Stimulated activated CD8-positive, alpha-beta memory T cell treated with anti-CD3 and anti-CD28 coated beads, Interleukin-12 subunit alpha, Interleukin-12 subunit beta, amount 100 ng/mL, for 4 hours (primary cell): ENCODE measurements at places on chromosomes 6 and 20.

- DNase-seq = no peak
Observed at GRCh38 chr6:37897321-37897720, 77.8 kb downstream of the ZFAND3 start.

GRCh38 chr20:6525447-6526303, 241.8 kb upstream of the BMP2 start:
- DNase-seq = no peak

- no peak for DNase-seq
Observed at GRCh38 chr6:45445749-45446549, 68.2 kb upstream of the SUPT3H start.

DNA sequence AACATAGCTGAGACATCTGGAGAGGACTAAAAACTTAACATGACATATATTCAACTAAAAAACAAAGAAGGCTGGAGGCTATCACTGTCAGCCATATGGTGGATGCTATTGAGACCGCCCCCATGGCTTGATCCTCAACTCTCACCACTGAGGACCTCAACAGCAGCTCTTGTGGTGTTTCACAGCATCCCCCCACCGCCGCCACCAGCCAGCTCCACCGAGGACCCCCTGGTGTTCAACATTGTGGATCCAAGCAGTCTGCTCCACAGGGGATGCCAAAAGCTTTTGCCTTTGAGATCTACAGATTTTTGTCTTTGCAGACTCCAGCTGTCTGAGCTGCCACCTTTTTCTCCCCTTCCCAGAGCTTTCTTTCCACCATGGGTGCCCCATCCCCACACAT, 64.6 kb downstream of the NUS1 start:
- no peak for DNase-seq

DNA sequence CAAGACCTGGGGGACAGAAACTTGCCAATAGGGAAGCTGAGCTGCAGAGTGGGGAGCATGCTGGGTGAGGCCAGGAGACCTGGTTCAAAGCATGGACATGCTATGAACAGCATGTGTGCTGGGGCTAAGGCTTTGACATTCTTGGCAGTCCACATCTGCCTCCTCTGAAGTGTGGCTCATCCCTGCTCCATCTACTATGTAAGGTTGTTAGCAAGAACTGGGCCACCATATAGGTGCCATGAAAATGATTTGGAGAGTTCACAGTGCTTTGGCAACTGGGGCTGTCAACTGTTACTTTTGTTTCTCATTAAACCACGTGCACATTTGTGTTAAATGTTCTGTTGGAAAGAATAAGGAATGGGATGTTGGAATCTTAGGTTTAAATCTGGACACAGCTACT, 311.1 kb downstream of the CDC5L start:
- DNase-seq = no peak

- no peak for DNase-seq
Observed at GRCh38 chr6:160178271-160178670, 56.7 kb downstream of the SLC22A1 start.

GRCh38 chr6:137982418-137983189, 115.5 kb downstream of the TNFAIP3 start:
- DNase-seq = no peak

GRCh38 chr20:22305381-22305780, 279.0 kb downstream of the FOXA2 start:
- DNase-seq = no peak

GRCh38 chr6:19848465-19849029, 11.4 kb downstream of the ID4 start:
- DNase-seq = no peak

DNA sequence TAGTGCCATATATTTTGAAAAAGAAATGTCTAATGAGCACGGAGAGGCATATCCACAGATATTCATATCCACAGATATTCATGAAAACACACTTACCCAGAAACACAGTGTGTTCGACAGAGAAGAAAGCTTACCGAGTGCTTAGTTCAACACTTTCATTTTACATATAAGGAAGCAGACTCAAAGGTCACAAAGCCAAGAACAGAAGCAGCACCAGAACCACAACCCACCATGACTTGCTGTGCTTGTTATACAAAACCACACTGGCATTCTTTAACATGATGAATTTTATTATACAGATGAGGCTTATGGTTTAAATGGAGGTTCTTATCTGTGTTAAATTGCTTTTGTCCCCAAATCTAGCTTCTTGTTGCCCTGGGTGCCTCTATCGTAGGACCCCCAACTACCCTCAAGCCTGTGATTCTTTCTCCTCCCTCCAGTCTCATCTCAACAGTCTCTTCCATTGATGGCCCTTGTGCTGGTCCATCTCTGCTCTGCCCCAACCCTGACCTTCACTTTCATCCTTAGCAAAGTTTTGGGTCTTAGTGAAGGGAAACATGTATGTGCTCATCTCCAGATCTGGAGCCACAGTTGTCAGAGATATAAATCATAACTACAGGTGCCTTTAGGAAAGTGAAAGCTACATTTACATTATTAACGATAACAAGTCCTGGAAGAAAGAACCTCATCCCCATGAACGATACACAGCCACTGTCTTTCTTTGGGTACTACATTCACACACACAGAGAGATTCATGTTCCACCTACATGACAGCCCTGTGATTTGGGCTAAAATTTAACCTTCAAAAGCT, 40.0 kb downstream of the SF3B5 start:
- no peak for DNase-seq

DNA sequence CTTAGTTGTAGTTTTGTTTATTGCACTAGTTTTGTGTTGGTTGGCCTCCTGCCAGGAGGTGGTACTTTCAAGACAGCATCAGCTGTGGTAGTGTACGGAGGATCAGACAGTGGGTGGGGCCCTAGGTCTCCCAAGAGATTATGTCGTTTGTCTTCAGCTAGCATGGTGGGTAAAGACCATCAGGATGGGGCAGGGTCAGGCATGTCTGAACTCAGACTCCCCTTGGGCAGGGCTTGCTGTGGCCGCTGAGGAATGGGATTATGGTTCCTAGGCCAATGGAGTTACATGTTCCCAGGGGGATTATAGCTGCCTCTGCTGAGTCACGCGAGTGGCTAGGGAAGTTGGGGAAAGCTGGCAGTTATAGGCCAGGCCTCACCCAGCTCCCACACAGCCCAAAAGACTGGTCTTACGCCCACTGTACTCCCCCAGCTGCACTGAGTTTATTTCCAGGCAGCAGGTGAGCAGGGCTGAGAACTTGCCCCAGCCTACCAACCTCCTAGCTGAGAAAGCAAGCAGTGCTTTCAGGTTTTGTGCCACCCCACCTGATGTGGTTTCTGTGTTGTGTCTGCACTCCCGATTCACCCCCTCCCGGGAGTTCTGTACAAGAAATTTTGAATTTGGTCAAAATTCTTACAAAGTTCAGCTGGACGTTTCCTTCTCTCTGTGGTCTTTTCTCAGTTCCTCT, 24.7 kb downstream of the ZSCAN31 start:
- no peak for DNase-seq

GRCh38 chr6:69542494-69542893, 254.3 kb downstream of the LMBRD1 start:
- DNase-seq = no peak

DNA sequence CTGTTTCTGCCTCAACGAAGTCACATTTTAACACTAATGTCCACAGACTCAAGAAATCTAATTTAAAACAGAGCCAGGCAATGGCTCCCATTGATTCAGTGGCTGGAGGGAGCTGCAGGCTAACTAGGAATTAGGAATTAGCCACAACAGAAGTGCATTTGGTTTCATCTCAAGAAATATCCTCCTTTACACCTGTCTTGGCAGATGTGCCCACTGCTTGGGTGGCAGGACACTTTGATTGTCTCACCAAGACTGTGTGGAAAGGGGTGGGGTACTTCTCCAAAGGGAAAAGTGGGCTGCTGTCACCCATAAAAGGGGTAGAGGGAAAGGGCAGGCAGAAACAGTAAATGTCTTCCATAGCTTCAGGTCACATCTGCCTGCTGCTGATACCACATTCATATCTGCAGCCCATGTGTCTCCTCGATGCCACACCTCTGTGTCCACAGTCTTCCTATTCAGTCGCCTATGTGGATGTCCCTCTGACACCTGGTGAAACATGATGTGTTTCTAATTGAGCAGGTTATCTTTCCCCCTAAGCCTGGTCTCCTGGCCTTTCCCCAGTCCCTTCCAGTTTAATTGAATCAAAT, 10.9 kb upstream of the OSER1 start:
- DNase-seq = no peak

- DNase-seq = no peak
Observed at GRCh38 chr6:3740551-3741476, 10.7 kb downstream of the PXDC1 start.

DNA sequence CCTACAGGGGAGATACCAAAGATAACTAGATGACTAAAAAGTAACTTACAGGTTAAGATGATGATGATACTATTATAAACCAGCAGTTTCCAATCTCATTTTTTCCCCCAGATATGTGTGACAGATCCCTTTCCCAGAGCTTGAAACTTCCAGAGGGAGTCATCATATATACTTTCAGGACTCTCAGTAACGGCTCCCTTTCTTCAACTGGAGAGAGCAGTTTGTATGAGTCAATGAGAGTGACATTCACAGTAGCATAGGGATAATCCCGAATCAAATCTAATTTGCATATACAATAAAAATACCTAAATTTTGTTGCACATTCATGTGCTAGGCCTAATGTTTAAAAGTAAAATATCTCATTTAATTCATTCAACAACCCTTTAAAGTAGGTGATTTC, 29.7 kb downstream of the IGF2R start:
- DNase-seq = no peak

DNA sequence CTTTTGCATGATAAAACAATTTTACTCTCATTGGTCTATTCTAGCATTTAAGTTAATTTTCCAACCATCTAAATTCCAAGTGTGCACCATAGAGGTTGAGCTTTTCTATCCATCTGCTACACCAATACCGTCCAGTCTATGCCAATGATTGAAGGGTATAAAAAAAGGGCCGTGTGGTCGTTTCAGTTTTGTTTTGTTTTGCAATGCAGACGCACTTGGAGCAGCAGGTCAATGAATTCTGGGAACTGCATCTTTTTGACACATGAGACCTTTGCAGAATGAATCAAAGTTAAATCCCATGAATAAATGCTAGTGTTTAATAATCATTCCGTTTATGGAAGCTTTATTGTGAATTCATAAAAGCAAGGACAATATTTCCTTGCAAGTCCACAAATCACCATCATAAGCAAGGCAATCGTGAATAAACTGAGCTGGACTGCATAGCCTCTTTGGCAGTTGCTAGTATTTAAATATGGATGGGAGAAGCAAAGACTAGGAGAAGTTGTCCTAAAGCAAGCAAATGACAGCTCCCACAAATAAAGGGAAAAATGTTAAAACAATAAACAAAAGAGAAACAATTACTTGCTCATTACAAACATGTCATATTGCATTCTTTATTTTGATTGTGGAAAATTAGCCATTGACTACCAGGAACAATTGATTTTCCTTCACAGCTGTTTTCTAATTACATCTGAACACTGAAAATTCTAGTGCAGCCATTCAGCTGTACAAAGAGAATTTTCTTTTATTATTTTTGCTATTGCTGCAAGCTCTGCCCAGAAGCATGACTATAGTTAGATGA, 649.7 kb upstream of the GJE1 start:
- no peak for DNase-seq

DNA sequence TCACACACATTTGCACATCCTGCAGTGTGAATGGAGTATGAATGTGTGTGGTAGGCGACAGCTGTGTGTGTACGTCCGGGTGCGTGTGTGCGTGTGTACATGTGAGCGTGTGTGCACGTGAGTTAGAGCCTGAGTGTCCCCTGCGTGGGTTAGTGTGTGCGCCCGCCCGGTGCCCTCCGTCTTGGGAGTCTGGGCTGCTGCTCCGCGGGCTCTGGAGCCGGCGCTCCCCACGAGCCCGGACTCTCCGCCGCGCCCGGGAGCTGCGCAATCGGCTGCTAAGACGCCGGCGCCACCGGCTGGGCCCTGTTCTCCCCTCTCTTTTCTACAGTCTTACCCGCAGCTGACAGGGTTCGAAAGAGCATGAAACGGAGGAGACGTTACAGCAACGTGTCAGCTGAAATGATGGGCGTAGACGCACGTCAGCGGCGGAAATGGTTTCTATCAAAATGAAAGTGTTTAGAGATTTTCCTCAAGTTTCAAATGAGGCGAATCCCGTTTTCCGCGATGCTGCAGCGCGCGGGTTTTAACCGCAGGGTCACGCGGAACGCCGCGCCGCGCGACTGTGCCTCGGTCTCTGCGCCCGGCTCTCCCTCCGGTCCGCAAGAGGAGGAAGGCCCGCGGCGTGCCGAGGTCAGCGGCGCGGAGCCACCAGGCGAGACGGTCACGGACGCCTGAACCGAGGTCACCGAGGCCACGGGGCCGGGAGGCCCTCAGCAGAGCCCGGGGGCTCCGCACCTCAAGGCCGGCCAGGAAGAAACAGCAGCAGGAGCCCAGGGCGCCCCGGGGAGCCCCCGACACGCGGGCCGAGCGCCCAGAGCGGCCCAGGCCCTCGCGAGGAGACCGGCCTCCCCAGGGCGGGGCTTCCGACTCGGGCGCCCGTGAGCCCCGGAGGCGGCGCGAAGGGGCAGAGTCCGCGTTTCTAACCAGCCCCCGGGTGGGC, 95.3 kb upstream of the BHLHE23 start:
- DNase-seq = peak; percentile 54

DNA sequence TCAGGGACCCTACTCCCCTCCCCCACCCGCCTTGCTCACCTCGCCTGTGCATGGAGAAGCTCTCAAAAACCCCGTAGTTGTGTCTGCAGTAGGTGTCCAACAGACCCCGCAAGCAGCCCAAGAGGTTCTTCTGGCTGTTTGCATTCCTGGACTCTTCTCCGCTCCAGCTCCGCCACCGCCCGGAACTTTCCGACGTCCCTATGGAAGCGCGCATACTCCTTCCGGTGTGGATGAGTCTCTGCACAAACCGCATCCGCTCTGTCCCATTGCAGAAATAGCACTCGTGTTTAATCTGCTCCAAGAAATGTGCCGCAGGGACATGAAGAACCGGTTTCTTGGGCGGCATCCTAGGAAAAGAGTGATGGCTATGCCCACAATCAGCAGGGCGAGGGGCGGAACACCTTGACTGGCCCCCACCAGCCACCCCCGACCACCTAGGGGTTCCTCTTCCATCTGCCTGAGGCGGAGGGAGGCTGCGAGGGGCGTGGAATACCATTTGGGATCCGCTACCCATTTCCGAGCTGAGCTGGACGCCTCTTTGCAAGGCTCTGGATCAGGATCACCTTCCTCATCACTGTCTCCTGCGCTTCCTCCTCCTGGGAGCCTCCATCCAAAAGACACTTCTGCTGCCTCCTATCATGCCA, 20.2 kb downstream of the HLA-DRA start:
- DNase-seq = no peak

DNA sequence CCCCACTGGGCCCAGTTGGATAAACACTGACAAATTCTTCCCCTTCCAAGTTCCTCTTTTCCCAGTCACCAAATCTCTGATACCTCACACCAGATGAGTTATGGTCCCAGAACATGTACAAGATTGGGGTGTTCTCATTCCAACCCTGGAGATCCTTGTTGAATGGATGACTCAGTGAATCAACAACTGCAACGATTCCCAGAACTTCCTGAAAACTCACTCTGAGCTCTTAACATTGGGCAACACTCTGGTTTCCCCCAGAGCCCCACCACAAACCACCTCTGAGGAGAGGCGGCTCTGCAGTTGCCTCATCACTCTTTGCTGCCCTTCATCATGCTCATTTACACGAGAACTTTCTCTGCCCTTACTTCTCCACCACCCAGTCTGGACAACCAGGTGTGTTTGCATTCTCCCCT, 115.2 kb downstream of the MRPL14 start:
- DNase-seq = no peak

- DNase-seq = no peak
Observed at GRCh38 chr20:60232380-60232779, 274.2 kb downstream of the CDH26 start.
